ENCODE measurements at places on chromosomes 1 and 21. TPM values are rescaled to one million over a fixed set of nuclear protein-coding genes. Genes with fewer than 3 reads are reported as not detected.

Gene LCE3D
- not detected for polyA plus RNA-seq

Gene LCE1E
- not detected for polyA plus RNA-seq

Gene CYP4Z1
- polyA plus RNA-seq = not detected

Gene CBR3
- 13.5 TPM for polyA plus RNA-seq

DNA sequence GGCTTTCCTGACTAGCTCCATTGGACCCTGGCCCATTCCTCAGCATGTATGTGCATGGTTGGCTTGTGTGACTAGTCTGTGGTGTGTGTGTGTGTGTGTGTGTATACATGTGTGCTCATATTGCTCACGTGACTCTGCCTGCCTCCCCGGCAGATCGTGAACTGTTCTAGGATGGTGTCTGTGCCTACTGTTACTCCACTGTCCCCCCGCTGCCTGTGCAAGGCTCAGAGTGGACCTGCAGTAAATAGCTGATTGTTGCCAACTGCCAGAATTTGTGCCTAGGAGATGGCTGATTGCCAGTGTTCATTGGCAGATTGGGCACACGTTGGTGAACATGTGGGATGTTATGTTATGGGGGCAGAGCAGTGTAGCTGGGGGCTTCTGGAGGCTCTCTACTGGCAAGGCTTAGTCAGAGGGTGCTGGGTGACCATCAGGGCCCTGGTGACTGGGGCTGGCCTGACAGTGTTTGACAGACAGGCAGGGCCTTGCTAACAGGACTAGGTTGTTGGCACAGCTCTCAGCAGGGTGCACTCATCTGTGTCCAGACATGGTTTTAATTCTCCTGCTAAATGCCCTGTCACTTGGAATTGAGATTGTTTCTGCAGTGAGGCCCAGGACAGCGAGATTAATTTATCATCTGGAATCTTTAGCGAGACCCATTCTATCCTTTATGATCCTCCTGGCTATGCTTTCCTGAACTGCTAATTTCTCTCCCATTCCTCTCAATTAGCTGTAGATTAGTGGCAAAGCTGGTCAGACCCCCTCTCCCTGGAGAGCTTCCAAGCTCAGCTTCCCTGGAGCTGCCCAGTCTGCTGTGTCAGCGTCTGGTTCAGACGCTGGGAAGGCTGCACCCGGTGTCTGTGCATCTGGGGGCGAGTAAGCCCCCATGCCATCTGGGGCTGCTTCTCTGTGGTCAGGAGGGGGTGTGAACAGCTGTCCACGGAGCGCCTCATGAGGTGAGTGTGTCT lies 20.8 kb downstream of the SLC6A17 start:
- no peak for DNase-seq

- DNase-seq = no peak
These were observed 199.4 kb upstream of the CAMK1G start for GRCh38 chr1:209383907-209384709.

DNA sequence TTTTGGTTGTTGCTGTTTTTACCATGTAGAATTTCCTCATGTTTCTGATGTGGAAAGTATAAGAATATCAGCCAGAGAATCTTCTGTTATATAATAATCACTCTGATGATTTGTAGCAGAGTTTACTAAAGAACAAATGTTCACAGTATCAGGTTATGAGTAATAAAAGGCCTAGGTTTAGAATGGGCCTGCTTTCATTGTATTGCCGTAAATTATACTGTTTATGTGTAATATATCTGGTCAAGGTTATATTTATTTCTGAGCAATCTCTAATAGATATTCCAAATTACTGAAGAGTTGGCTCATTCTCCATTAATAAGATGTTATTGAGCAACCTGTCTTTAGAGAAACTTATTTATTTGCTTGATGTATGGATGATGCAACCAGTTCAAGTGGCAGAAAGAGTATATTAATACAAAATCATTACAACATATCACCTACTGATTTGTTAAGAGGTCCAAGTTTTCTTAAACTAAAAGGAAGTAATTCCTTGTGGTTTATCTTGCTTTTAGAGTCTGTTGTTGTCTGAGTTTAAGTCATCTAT lies 649.4 kb upstream of the CXADR start:
- DNase-seq = no peak

GRCh38 chr1:8669606-8670335 lies 147.7 kb downstream of the RERE start:
- DNase-seq = no peak

GRCh38 chr1:110474444-110474843 lies 23.5 kb downstream of the PROK1 start:
- no peak for DNase-seq

DNA sequence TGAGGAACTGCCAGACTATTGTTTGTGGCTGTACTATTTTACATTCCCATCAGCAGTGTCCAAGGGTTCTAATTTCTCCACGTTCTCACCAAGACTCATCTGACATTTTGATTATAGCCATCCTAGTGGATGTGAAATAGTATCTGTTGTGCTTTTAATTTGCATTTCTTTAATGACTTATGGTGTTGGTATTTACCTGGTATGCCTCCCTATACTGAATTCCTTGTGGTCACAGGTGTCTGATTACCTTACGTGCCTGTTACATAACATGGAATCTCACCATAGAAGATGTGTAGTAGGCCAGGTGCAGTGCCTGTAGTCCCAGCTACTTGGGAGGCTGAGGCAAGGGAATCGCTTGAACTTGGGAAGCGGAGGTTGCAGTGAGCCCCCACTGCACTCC lies 13.5 kb downstream of the ZYG11A start:
- DNase-seq = no peak

DNA sequence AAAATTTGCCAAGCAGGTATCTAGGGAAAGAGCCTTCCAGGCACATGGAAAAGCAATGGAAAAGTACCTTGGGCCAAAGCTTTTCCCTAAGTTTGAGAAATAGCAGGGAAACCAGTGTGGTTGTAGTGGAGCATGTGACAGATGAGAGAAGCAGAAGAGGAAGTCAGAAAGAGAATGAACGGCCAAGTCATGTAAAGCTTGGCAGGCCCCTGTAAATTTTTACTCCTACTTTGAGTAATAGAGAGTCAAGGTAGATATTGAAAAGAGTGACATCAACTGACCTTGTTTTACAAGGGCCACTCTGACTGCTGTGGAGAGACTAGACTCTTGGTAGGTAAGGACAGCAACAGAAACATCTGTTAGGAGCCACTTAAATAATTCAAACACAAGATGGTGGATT lies 180.9 kb upstream of the PRMT6 start:
- no peak for DNase-seq

GRCh38 chr1:84757301-84757700 lies 67.0 kb upstream of the SSX2IP start:
- DNase-seq = no peak

DNA sequence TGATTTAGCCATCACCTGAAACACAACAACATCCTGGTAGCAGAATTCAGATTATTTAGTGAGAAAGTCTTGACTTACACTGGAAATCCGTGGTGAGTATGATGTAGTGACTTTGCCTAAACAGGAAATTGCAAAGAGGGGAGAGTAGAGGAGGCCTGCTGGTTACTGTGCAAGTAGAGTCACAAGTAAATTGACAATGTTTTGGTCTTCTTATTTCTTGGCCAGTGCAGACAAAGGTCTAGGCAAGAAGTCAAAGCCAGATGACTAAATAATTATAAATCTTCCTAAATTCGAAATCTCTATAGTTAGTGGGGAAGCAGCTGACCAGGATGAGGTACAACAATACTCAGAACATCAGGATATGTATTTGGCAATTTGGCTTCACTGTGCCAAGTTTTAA lies 159.5 kb upstream of the KCTD3 start:
- DNase-seq = no peak

GRCh38 chr1:207518608-207519236 lies 22.8 kb downstream of the CR1 start:
- DNase-seq = no peak
